ENCODE measurements at places on chromosomes 13 and 19.

DNA sequence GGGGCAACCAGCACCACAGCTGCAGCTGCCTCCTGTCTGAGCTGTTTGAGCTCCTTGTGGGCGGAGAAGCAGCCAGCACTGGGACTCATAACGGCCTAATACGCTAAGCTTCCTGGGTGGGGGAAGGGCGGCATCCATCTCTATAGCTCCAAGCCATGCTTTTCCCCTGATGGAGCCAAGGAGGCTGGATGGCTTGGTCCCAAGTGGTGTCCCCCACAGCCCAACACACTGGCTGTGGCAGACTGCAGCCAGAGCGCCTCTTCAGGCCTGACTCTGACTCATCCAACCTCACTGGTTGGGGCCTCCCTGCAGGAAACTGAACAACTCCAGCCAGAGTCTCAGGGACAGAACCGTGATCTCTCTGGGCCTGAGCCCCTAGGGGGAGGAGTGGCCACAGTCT, 537.3 kb downstream of the SUCLA2 start:
- peak; percentile 13 for DNase-seq

- no peak for DNase-seq
These were observed 53.2 kb upstream of the GAS6 start for GRCh38 chr13:113917096-113917495.

DNA sequence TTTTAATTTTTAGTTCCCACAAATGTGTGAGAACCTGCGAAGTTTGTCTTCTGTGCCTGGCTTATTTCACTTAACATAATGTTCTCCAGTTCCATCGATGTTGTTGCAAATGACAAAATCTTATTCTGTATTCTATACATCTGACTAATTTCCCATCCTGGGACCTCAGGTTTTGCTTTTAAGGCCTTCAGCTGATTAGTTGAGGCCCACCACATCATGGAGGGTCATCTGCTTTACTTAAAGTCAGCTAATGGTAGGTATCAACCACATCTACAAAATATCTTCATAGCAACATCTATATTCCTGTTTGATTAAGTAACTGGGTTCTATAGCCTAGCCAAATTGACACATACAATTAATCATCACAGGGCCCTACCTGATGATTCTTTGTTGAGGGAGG, 534.0 kb downstream of the EFNB2 start:
- DNase-seq: no peak

DNA sequence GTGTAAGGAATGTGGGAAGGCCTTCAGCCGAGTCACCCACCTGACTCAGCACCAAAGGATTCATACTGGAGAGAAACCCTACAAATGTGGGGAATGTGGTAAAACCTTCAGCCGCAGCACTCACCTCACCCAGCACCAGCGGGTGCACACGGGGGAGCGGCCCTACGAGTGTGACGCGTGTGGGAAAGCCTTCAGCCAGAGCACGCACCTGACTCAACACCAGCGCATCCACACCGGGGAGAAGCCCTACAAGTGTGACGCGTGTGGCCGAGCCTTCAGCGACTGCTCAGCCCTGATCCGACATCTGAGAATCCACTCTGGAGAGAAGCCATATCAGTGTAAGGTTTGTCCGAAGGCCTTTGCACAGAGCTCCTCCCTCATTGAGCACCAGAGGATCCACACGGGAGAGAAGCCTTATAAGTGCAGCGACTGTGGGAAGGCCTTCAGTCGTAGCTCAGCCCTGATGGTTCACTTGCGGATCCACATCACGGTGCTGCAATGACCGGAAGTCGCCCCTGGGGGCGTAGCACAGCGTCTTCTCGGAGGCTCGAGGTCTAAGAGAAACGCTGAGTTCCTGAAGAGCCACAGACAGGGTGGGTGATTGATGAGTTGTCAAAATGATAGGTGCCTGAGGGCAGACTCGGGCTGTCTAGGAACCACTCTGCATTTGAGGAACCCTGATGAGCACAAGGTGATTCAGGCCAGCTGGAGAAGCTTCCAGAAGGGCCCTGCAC, 12.2 kb downstream of the ZSCAN22 start:
- DNase-seq: peak; percentile 24

DNA sequence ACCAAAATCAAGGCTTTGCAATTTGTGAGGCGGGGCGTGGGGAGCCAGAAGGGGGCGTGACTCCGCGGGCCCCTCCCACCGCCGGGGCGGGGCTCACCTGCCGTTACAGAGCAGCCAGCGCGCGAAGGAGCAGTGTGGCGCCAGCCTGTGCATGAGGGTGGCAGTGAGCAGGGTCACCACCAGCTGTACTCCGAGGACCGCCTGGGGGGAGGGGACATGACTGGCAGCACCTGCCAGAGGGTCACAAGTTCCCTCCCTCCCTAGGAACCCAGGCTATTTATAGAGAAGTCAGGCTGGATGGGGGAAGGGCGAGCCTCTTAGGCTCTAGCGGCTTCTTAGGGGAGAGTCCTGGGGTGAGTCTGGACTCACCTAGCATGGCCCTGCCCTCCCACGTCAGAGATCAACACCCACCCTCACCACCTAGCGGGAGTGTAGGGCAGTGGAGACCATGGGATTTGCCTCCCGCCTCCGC, 3.6 kb downstream of the TMEM161A start:
- DNase-seq: peak; percentile 14

GRCh38 chr13:30222254-30222653, 85.1 kb downstream of the KATNAL1 start:
- peak; percentile 47 for DNase-seq

DNA sequence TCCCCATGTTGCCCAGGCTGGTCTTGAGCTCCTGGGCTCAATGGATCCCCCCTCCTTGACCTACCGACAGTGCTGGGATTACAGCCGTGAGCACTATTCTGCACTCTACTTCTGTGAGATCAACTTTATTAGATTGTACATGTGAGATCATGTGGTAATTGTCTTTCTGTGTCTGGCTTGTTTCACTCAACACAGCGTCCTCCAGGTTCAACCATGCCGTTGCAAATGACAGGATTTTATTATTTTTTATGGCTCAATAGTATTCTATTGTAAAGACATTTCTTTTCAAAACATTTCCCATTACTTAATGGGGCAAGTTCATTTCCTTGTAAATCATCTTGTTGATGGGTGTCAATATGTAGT, 1.5 kb upstream of the OBI1 start:
- no peak for DNase-seq

DNA sequence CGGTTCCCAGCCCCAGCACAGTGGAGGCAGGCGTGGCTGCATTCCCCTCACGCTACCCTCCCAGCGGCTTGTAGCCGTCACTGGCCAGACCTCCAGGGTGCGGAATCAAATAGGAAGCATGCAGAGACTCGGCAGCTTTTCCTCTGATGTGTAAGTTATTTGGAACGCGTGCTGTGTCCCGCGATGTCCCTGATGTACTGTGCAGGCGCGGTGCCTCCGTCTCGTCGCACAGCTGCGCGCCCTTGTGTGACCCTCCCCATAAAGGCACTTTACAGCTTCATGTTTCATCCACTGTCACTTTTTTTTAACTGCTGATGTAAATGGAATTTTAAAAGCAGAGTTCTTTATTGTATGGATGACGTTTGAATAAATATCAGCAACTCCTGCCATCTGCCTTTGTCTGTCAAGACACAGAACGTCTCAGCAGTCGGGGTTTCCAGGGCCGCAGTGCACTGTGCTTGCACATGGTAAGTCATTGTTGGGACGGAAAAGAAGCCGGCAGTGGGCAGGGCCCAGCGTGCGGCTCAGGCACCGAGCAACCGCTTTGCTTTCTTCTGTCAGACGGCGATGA, 7.3 kb upstream of the F7 start:
- no peak for DNase-seq

GRCh38 chr19:7748756-7749155, 1.4 kb upstream of the CD209 start:
- DNase-seq: peak; percentile 4

GRCh38 chr19:3673506-3674439, 26.5 kb downstream of the PIP5K1C start:
- no peak for DNase-seq

- no peak for DNase-seq
These were observed 24.5 kb downstream of the ZDHHC20 start for GRCh38 chr13:21434588-21434987.

GRCh38 chr13:27016875-27017274, 154.7 kb downstream of the USP12 start:
- DNase-seq: no peak

DNA sequence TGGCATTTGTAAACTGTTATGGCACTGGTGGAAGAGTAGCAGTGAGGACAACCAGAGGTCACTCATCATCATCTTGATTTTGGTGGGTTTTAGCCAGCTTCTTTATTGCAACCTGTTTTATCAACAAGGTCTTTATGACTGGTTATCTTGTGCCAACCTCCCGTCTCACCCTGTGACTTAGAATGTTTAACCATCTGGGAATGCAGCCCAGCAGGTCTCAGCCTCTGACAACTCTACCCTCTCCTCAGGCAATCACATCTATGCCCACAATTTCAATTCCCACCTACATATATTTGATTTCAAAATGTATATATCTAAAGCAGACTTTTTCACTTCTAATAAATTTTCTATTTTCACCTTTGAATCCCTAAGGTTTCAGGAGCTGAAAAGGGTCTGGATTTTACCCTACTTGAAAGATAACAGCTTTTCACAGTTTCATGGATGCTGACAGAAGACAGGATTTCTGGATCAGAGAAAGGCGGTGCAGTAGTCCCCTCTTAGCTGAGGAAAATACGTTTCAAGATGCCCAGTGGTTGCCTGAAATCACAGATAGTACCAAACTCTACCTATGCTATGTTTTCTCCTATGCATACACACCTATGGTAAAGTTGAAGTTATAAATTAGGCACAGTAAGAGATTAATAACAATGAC, 1171.8 kb downstream of the DIAPH3 start:
- peak; percentile 55 for DNase-seq

GRCh38 chr19:37973666-37974065, 66.7 kb downstream of the SIPA1L3 start:
- peak; percentile 32 for DNase-seq

GRCh38 chr13:75960538-75960994, 324.4 kb downstream of the LMO7 start:
- DNase-seq: no peak
